Activated naive CD4-positive, alpha-beta T cell treated with anti-CD3 and anti-CD28 coated beads for 36 hours (primary cell): ENCODE measurements at places on chromosomes 4 and X. TPM values are rescaled to one million over a fixed set of nuclear protein-coding genes. Genes with fewer than 3 reads are reported as not detected.

The GRPR gene
- total RNA-seq, result not detected

The PDHA1 gene
- 242 TPM for total RNA-seq

The NPY2R gene
- total RNA-seq, result not detected

GRCh38 chrX:32937043-32937442 lies 274.3 kb downstream of the DMD start:
- DNase-seq, result no peak

- peak; percentile 69 for DNase-seq
Observed at GRCh38 chr4:40749717-40750460, at the start of gene NSUN7. NSUN7 (plus strand) TSS chr4:40749955; CDS start chr4:40750694, 739 bp downstream.

- no peak for DNase-seq
Observed at GRCh38 chrX:50718776-50719175, 95.2 kb downstream of the SHROOM4 start.

DNA sequence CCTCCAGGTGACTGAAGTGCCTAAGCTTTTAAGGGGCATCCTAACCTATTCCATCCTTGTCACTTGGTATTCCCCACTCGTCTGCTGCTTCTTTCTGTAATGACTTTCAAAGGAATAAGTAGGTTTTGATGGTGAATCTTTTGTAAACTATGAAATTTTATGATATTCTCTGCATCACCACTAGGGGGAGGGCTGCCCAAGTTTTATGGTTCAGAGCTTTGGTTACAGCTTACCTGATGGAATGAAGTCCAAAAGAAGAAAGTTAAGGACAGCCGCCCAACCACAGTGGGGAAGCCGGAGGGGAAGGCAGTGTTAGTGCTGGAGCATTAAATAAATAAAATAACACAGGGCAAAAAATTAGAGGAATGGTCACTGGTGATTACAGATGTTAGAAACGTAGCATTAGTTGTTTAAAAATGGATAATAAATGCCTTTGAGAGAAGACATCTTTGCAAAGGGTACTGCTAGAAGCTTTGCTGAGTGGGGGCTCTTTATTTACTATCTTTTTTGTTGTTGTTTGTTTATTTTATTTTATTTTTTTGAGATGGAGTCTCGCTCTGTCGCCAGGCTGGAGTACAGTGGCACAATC lies 204.9 kb downstream of the GBA3 start:
- DNase-seq, result peak; percentile 38

DNA sequence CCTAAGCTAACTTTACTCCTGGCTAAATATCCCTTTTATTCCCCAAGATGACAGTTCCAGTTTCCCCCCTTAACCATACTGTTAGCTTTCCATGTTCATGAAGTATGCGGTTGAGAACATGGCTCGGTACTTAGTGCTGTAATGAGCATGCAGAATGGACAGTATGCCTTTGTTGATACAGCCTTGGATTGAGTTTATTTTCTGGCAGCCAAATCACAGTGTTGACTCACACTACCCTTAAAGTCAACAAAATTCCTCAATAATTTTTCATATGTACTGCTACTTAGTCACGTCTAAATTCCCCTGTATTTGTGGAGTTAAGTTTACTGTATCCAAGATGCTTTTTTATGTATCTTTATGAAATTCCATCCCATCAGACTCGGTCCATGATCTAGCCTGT lies 1.4 kb upstream of the VEGFC start:
- DNase-seq, result no peak

DNA sequence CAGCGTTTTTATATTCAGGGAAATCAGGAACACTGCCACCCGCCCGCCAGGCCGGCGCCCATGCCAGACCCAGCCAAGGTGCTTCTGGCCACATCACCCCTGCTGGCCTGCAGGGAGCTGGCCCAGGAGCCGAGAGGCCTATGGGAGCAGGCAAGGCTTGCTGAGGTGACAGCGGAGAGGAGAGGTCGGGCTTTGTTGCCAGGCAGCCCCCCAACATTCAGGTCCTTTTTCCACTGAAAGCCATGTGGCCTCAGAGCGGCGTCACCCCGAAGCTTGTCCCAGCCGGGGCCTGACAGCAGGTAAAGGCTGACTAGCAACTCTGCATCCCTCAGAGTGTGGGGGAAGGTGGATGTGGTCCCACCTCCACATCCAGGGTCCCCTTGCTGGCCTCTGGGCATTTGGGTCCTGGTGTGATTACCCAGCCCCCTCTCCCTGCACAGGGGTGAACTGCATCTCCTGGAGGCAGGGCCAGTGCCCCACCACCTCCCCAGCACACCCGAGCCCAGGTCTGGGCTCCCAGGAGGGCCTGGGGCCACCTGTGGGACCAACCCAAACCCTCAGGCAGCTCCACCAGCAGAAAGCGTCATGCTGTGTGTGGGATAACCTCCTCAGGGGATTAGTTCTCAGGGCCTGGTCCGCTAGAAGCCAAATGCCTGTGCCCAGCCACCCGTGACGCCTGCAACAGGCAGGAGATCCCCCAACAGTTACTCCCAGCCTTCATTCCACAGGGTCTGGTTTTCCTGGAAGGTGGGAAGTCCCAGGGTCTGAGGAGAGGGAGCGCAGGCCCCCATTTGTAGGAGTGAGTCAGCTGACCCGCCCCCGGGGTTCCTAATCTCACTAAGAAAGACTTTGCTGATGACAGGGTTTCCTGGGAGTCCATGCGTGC lies at the start of gene PDE6B:
Gene PDE6B (plus strand): TSS at position 869 of the 886 bp plus-strand sequence. CDS start 54 bp downstream, outside the sequence.
- DNase-seq, result no peak

DNA sequence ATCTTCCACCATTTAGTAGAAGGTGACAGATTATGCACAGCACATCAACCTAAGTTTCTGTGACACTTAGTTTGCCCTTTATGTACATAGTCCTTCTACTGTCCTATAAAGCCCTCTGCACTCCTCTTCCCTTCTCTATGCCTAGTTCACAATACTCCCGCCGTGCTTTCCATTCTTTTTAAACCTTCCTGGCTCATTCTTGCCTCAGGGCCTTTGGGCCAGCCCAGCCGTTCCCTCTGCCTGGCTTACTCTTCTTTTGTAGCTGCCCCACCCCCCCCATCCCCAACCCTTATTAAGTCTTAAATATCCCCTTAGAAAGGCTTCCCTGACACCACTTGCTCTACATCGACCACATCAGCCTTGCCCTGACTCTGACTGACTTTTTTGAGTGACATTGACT lies 33.0 kb downstream of the SGMS2 start:
- no peak for DNase-seq

- DNase-seq, result no peak
Observed at GRCh38 chr4:128512767-128513322, 225.2 kb upstream of the PGRMC2 start.

GRCh38 chr4:3773552-3774001 lies 7.4 kb downstream of the ADRA2C start:
- no peak for DNase-seq

- DNase-seq, result no peak
Observed at GRCh38 chr4:108590776-108591175, 29.6 kb upstream of the RPL34 start.

DNA sequence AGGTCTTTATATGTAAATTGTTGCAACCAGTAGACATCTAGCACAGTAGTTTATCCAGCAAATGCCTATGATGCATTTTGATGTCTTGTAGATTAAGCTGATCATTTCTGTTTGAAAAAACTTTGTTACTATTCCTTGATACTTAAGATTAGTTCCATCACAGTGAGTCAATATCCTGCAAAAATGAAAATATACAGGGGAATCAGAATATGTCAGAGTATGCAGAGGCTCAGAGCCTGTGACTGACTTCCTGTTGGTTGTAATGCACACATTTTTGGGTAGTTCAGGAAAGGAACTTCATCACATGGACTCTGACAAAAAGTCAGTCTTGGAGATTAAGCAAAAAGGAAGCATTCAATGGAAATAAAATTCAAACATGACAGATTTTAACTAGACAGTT lies 815.5 kb downstream of the FAT4 start:
- DNase-seq, result no peak

DNA sequence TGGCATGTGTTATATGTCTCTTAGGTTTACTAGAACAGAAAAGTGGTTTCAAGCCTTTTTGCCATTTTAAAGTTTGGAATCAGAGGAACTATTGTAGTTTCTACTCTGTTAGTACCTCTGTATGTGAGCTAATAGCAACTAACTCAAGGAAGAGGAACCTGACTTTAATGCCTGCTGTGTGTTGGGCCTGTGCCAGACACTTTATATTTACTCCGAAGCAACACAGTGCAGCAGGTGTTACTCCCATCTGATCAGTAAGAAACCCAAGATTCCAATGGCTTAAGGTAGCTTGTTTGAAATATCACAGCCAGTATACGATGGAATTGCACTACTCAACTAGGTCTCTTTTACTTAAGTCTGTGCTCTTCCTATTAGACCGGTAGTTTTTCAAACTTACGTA lies 79.2 kb downstream of the USP9X start:
- no peak for DNase-seq

- DNase-seq, result no peak
Observed at GRCh38 chr4:182518421-182518820, 275.2 kb downstream of the TENM3 start.

DNA sequence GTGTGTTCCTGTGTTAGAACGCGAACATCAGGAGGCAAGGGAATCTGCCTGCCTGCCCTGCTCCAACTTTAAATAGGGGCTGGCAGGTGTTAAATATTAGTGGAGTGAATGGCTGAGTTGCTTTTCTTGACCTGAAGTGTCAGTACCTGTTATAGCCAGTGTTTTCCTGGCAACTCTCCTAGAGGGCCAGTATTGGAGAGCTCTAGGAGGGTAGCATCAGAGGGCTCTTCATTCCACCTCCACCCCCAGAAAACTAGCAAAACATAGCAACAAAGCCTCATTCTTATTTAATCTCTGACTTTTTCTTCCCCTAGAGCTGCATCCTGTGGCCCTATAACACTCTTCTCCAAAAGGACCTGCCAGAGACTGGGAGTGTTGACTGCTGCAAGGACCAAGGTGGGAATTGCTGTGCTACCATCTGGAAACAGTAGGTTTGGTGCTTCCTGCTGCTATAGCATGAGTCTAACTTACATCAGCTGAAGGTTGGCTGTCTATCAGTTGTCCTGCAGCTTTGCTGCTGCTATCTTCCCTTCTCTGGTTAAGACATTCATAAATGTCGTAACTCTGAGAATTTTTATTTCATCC lies 33.5 kb downstream of the SGMS2 start:
- no peak for DNase-seq

DNA sequence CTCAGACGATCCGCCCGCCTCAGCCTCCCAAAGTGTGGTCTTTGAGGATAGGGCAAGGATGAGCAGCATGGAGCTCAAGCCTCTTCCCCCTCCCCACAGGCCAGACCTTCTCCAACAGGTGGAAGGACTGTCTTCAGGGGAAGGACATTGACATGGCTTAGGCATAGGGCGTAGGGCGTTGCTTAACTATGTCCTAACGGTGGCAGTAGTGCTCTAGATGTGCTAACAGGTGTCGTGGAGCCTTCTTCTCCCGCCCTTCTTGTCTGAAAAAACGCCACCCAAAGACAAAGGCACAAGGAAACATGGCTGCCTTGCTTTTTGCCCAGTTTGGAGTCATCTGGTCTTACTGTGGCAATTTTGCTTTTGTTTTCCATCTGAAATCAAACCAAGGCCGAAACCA lies 219.8 kb downstream of the OR13H1 start:
- DNase-seq, result no peak

DNA sequence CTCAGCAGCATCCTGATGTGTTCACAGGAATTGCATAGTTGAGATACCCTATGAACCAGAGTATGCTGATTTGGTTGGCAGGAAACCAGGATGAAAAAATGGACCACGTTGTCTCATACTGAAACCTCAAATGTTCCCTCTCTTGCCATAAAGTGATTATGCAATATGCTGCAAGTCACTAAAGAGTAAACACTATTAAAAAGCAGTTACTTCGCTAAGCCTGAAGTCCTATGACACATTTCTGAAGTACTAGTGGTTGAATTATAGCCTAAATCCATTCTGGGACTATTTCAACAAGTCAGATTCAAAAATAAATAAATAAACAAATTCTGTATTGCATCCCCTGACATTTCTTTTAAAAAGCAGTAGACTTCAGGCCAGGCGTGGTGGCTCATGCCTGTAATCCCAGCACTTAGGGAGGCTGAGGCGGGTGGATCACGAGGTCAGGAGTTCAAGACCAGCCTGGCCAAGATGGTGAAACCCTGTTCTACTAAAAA lies 106.0 kb upstream of the NAP1L5 start:
- DNase-seq, result peak; percentile 60

- no peak for DNase-seq
Observed at GRCh38 chrX:7218321-7219152, 70.6 kb upstream of the PUDP start.
